Putamen (tissue), 1 donor: ENCODE measurements at places on chromosomes 3 and 15.

DNA sequence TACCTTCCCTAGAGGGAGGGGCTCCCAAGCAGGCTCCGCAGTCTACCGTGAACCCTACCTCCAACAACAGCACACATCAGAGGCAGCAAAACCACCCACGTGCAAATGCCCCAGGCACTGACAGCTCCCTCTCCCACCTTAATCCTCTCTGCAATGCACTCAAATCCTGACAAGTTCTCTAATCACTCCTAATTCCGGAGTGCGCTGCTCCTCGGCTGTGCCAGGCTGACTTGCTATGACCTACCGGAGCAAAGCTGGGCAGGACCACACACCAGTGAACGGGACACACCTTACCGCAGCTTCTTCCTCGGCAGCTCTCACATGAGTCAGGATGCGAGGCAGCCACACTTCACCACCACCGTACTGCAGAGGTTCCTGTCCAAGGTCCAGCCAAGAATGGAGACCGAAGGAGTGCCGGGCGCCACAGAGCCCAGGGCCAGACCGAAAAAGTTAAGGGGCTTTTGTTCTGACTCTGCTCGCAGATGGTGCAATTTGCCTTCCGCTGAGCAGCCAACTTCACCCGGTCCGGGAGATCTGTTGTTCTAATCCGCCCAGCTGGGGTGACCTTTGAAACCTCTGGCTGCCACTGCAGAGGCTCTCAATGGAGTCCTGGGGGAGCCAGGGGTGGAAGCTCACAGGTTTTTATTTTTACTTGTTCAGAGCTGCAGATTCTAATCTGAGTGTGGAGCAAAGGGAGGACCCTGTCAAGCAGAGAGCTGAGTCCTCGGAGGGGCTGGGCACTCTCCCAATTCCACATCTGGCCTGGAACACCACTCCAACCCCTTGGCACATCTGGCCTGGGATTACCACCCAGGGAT, 84.4 kb downstream of the MYLK start:
- DNase-seq: no peak

- no peak for DNase-seq
These were observed 267.1 kb downstream of the XXYLT1 start for GRCh38 chr3:195003893-195004289.

DNA sequence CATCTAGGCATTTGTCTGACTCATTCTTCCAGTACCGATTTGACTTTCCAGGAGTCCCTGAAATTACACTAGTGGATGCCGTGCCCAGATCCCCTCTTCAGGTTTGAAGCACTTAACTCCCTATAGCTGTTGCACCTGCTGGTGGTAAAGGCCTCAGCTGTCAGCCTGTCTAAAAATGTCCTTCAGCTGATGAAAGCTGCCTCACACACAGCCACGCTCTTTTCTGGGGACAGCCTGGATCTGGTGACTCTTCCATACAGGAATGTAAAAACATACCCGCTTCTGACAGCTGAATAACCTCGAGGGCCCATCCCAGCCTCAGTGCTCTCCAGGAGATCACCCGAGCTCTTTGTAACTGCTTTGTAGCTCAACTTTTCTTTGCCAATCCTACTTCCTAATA, 534.1 kb upstream of the GRM7 start:
- no peak for DNase-seq

DNA sequence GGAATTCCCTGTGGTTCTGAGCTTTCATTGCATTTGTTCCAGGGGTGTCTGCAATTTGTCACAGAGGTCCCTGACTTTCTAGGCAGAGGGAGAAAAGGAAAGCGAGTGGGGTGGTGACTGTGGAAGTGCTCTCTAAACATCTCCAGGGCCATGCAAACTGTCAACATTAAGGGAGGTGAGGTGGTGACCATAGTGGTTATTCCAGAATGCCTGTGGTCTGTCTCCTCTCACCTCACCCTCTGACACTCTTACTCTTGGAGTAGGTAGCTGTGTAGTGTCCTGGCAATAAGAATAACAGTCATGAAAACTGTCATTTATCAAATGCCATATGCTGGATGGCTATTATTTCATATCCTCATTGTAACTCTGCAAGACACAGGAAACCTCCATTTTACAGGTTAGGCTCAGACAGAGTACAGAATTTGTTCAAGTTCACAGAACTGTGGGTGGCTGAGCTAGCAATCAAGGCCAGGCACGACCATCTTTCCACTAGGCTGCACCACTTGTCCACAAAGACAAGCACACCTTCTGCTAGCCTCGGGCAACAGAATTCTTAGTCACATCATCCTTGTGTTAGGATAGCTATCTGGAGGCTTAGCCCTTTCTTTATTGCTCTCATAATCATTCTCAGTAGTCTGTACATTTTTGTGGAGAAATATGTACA, 179.4 kb downstream of the CD47 start:
- DNase-seq: no peak

DNA sequence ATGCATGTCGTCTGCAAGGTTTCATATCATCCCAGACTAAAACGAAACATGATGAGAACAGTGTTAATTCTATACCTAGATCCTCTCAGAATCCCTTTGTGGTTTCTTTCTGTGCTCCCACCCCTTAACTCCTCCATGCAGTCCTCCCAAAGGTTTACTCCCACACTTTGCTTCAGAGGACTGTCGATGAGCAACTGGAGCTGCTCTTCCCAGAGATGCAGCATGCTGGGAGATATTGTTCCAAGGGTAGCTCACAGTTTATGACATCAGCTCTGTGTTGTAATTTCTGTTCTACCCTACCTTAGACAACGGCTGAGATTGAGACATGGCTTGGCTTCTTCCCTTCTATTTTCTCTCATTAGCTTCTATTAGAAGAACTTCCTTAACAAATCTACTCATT, 313.0 kb upstream of the COL8A1 start:
- no peak for DNase-seq
